Ammon's horn (tissue), 1 donor: ENCODE measurements at places on chromosomes 16 and 17.

DNA sequence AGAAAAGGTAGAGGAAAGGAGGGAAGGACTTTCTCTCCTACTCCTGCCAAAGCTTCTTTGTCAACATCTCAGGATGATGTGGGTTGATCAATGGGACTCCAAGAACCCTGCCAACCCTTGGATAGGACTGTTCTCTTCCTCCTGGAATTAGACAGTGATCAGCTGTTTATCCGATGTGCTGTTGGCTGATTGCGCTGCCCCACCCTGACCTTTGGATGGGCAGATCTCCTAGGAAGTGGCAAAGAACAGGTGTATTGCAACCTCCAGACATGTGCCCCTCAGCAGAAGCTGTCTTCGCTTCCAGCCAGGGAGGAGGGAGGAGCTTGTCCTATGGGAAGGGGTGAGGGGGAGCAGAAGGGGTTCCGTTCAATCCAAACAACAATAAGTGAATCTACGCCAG, 30.5 kb downstream of the SLC5A11 start:
- DNase-seq: peak; percentile 17

DNA sequence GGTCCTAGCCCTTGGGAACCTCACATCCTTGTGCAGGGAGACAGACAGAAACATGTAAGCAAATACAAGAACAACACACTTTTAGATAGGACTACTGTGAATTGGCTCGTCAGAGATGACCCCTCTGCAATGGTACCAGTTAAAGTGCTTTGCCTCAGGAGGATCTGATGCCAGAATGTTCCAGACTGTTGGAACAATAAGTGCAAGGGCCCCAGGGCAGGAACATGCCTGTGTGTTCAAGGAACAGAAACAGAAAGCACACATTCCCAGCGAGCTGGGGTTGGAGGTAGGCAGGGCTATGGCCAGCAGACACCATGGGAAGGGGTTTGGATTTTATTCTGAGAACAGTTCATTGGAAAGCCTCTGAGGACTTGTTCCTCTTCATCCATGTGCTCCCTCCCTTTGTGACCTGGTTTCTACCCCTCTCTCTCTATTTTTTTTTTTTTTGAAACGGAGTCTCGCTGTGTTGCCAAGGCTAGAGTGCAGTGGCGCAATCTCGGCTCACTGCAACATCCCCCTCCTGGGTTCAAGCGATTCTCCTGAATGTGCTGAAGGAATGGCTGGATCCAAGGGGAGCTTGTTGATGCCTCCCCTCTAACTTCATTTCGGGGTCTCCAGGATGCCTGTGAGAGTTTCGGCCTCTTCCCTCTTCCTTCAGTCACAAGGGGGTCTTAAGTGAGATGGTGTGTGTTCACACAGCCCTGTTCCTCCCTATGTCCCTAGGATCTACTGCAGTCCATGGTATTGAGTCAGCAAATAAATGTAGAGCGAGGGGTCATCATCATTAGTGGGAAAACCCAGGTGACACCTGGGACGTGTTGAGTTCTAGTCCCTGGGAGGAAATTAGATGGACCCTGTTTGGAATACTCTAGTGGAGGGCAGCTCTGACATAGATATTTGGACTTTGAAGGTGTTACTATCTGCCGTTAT, 6.4 kb downstream of the STAT5A start:
- no peak for DNase-seq

- DNase-seq: no peak
Measured at GRCh38 chr17:17841601-17842025, 4.8 kb upstream of the SREBF1 start.

DNA sequence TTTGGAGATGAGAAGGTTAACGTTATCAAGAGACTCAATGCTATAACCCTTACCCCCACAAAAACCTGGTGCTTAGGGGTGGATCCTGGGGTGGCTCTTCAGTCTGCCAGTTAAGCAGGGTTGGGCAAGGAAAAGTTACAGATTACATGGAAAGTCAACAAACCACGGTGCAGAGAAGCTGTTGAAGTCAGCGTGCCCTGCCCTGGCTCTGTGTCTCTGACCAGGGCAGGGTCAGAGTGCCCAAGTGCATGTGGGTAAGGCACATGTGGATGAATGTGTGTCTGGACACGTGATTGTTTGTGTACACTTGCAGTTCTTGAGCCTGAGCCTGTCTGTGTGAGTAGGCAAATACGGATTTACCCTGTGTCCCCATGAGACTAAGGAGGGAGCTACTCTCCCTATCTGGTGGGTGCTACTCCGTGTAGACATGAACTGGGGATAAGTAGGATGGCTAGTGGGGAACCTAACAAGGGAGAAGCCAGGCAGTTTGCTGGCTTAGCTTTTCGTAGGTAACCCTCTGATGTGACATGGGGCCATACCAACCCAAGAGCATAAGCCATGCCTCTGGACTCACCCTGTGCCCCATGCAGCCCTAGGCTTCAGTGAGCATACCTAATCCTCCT, 5.5 kb downstream of the IGFBP4 start:
- no peak for DNase-seq

DNA sequence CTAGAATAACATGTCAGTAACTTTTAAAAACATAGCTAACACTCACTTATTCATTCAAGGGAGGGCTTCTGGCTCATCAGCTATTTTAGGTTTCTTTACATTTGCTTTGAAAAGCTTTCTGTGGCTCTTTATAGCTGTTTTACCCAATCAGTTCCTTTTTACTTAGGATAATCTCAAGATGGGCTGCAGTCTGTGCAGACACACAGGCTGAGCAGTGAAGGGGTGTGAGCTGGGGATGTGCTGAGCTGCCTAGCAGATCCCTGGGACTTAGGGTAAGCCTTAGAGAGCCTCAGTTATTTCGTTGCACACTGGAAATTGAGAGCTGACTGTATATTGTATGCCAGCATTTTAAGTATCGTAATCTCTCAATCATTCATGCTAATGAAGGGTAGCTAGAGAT, 30.2 kb upstream of the NOL11 start:
- no peak for DNase-seq

GRCh38 chr17:38533241-38533640, 72.5 kb downstream of the SRCIN1 start:
- DNase-seq: no peak

GRCh38 chr17:74957935-74958740, 14.4 kb downstream of the HID1 start:
- peak; percentile 60 for DNase-seq

- DNase-seq: no peak
Measured at GRCh38 chr17:75611851-75612429, 21.3 kb upstream of the SMIM5 start.

GRCh38 chr17:1455291-1455796, 688 bp downstream of the CRK start:
- DNase-seq: peak; percentile 52

GRCh38 chr17:57718878-57719277, 26.2 kb downstream of the CCDC182 start:
- no peak for DNase-seq

GRCh38 chr17:32936894-32937500, 9.0 kb downstream of the TMEM98 start:
- DNase-seq: peak; percentile 83

DNA sequence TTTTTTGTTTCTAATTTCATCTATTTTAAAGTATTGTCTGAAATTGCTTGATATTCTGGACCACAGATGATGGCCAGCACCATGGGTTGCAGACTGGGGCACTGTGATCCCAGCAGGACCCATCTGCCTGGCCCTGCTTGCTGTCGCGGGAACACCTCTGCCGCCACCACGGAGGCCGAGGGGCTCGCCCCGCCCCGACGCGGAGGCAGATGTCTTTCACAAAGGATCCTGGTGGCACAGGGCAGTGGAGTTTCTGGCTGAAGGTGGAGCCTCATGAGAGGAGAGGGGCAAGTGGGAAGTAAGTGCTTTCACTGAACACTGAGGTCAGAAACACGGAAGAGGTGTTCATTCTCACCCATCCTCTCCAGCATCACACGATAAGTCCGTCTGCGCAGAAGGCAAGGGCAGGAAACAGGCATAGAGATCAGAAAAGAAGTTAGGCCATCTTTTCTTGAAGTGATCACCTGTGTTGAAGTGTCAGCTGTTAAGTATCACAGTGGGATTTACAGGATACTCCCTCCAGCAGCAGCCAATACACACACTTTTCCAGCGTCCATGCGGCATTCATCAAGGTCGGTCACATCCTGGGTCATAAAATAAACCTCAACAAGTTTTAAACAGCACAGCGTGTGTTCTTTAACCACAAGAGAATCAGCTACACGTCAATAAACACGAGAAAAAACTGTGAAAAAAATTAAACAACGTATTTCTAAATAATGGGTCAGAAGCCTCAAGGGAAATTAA, 194.5 kb downstream of the RPTOR start:
- no peak for DNase-seq

- peak; percentile 67 for DNase-seq
Measured at GRCh38 chr16:55913716-55914115, 38.5 kb upstream of the CES5A start.

DNA sequence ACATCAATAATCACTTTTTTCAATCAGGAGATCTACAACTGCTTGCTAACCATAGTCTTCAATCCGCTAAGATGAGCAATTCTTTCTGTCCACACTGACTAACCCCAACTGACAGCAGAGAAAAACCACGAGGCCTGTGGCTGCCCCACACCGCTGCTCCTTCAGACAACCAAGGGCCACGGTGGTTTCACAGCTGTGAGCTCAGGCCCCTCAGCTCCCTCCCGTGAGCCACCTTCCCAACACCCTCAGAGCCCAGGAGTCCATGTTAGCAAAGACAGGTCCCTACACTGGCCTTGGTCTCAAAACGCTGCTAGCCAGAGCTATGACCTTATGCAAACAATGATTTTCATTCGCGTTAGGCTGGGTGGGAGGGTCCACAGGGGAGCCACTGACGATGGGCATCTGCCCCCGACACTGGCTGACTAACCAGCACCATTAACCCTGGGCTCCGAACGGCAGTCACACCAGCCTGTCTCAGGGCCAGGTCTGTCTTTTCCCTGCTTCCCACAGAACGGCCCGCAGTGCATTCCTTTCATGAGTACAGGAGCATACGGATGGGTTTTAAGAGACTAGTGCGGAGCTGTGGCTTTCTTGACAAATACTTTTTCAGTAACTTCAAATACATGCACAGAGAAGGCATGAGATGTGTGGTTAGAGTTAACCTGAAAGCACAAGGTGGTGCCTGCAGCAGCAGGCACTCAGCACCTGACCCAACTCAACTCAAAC, 67.3 kb downstream of the ANKRD11 start:
- no peak for DNase-seq

DNA sequence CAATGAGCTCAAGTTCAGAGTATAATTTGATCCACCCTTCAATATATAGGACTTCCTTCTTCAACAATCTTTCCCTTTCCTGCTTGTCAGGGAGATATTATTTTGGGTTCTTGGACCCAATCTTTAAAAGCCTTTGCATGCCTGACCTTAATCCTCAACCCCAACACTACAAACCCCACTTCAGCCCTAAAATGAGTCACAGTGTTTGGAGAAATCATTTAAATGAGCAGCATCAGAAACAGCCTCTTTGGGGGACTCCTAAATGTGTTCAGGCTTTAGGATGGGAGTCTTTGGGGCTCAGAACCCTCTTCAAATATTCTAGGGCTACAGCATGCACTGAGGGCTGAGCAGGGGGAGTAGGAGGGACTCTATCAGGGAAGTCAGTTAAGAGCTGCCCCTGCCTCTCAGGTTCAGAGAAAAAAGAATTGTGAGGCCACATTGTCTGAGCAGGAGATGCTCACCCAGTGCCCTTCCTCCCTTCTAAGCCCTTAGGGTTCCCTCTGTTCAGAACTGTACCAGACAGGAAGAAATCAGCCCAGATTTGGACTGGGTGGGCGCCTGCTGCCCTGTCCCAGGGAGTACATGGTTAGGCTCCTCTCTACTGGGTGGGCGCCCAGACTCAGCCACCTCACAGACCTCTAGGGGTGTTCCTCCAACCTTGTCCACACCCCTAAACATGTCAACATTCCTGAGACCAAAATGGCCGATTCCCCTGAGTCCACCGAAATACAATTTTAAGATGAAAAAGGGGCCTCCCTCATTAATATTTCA, 5.0 kb downstream of the NEUROD2 start:
- no peak for DNase-seq

GRCh38 chr17:20189979-20190378, 180.8 kb downstream of the SPECC1 start:
- DNase-seq: no peak

DNA sequence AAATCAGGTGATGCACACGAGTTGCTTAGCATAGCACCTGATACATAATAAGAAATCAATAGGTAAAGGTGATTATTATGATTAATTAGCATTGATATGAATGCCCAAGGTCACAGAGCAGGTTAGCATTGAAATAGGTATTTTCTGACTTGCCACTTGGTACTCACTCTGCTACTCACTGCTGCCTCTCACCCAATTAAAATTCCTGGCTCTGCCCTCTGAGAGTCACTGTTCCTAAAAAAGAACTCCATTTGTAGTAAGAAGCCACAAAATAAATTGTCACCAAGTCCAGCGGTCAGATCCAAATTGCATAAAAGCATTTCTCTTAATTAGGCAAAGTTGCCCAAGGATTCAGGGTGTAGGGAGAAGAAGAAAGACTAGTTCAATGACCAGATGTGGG, 8.9 kb upstream of the GRIN2A start:
- DNase-seq: no peak

- no peak for DNase-seq
Measured at GRCh38 chr17:55728833-55729232, 6.2 kb upstream of the TMEM100 start.

DNA sequence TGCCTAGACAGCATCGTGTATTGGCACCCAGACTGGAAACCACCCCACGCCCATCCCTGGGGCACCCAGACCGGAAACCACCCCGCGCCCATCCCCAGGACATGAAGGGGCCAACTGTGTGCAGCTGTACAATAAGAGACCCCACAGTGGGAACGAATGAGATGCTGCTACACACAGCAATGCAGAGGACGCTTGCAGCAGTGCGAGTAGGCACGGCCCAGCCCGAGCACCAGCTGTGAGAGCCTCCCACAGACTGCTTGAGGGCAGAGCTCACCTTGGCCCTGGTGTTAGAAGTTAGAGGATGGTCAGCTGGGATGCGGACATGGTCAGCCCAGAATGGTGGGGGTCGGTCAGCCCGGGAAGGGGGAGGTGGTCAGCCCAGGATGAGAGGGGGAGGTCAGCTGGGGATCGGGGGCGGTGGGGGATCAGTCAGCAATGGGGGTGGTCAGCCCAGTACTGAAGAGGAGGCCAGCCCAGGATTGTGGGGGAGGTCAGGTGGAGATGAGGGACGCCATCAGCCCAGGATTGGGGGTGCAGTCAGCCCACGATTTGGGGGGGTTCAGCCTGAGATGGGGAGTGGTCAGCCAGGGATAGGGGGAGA, 340.0 kb downstream of the C16orf95 start:
- no peak for DNase-seq

DNA sequence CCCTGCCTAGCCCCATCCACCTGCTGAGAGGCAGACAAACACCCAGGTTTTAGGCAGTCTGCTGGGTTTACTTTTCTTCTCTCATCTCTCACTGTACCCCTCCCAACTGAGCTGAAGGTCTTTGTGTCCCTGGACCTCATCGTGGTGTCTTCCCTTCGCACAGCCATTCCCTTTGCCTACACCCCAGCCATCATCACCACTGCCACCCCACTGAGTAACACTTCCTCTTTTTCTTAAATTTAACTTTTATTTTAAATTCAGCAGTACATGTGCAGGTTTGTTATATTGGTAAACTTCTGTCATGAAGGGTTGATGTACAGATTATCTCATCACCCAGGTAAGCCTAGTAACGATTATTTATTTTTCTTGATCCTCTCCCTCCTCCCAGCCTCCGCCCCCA, 188.3 kb upstream of the MON1B start:
- no peak for DNase-seq
